Kidney (tissue), 22 donors: ENCODE measurements at places on chromosomes 6 and 20. TPM values are rescaled to one million over a fixed set of nuclear protein-coding genes. Genes with fewer than 3 reads are reported as not detected.

Gene CLDN20
- not detected for total RNA-seq

- DNase-seq: no peak
Measured at GRCh38 chr6:42514745-42515144, 49.1 kb upstream of the UBR2 start.

Gene CD83
- total RNA-seq: 4.0 TPM

Gene SEL1L2
- not detected for total RNA-seq

DNA sequence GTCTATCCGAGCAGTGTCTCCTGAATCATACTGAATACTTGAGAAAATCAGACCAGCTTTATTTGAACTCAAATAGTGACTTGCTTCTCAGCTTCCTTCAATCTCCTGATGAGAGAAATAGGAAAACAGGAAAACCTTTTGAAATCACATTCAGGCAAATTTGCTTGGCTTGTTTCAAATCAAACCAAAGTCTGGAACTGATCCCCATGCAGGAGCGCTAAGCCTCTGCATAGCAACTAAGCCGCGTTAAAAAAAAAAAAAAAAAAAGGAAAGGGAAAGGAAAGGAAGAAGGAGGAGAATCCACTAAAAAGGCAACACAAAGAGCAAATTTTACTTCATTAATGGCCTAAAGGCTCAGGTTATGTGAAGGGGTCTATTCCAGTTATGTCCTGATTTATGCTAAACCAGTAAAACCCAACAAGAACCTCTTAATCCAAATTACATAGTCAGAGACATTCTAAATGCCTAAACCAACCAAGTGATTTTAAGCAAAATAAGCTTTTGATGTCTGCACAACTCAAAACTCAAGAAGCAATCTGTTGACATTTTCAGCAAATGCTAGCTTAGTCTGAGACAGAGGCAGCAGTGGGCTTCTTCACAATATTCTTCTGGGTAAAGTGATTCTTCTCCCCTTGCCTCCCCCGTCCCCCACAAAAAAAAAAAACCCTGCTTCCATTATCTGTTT, 112.5 kb downstream of the SOBP start:
- DNase-seq: no peak

DNA sequence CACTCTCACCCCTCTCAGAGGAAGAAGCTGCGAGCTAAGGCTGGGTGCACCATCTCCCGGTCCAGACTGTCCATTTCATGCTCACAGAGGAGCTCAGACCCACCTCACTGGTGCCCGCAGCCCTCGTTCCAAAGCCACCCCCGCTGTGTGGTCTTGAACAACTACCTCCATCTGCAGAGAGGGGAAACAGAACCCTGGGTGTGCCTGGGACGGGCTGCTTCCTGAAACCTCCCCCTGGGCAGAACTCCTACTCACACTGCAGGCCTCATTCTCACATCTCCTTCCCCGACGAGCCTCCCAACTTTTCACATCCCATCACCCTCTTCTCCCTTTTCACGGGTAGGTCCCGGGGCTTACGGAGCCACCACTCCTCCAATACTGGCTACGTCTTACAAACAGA, 18.1 kb downstream of the PMEPA1 start:
- DNase-seq: no peak

DNA sequence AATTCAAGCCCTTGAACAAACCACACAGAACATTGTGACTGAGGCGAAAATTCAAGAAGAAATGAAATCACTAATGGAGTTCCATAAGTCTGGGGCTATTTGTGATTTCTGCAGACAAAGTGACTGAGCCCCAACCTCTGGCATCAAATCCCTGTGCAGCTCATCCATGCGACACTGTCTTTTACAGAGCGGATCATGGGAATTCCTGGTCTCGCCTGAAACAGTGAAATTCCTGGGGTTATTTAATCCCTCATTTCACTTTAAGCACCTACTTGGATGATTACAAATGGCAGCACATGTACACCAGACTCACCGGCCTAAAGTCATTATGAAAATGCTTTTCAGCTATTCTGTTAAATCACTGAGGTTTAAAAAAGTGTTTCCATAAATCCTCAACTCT, 102.4 kb upstream of the CDH4 start:
- DNase-seq: peak; percentile 43

Gene TMEM242
- total RNA-seq: 14.2 TPM
